ENCODE measurements at places on chromosomes 2 and 18.

DNA sequence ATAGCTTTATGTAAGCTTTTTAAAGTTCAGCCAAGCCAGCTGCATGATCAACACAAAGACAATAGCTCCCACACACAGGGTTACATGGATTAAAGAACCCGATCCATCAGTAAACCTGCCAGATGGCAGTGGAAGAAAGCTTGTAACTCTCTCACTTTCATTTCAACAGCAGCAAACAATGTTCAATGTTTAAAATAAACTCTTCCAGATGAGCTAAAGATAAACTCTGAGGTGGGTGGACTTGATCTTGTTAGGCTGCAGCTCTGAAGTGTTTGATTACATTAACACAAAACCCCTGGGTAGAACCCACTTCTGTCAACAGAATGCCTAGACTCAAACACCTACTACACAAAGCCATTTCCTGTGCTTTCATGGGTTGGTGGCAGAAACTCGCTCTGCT is 13.9 kb downstream of the RDH14 start:
- no peak for DNase-seq

DNA sequence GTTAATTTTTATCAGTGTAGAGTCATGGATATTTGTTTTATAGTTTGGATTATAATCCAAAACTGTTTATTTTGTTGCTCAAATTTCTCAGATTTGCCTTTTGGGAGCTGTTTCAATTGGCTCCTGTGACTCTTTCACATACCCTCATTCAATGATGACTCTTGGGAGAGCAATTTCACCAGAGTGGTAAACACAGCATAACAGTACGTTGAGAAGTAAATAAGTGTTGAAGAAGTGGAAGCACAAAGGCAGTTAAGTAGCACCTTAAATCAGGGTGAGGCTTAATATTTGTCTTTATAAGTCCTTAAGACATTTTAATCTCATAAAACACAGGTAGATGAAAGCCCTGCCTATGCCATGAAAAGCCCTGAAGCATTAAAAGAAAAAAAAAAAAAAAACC is 17.1 kb upstream of the SLC39A10 start:
- DNase-seq = no peak

GRCh38 chr18:48022021-48022420 is 91.6 kb upstream of the SMAD2 start:
- no peak for DNase-seq

DNA sequence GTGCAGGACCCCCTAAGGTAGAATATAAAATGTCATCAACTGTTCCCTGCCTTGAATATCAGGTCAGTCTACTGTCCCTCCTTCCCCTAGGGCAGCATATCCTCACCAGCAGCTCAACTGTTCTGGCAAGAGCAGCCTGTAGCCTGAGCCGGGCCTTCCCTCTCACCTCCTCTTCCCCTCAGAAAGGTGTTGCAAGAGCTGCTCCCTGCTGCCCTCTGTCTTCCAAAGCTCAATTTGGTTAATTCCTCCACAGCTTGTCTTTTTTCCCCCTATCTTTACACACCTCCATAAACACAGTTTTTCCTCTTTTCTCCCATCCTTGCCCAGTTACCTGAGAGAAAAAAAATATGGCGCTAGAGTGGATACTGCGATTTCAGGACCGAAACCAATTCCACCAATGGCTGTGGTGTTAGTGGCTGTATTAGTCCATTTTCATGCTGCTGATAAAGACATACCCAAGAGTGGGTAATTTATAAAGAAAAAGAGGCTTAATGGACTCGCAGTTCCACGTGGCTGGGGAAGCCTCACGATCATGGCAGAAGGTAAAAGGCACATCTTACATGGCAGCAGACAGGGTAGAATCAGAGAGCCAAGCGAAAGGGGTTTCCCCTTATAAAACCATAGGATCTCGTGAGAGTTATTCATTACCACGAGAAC is 184.7 kb downstream of the MREG start:
- DNase-seq = no peak

- DNase-seq = no peak
These were observed 97.8 kb upstream of the UNC80 start for GRCh38 chr2:209673811-209674210.

DNA sequence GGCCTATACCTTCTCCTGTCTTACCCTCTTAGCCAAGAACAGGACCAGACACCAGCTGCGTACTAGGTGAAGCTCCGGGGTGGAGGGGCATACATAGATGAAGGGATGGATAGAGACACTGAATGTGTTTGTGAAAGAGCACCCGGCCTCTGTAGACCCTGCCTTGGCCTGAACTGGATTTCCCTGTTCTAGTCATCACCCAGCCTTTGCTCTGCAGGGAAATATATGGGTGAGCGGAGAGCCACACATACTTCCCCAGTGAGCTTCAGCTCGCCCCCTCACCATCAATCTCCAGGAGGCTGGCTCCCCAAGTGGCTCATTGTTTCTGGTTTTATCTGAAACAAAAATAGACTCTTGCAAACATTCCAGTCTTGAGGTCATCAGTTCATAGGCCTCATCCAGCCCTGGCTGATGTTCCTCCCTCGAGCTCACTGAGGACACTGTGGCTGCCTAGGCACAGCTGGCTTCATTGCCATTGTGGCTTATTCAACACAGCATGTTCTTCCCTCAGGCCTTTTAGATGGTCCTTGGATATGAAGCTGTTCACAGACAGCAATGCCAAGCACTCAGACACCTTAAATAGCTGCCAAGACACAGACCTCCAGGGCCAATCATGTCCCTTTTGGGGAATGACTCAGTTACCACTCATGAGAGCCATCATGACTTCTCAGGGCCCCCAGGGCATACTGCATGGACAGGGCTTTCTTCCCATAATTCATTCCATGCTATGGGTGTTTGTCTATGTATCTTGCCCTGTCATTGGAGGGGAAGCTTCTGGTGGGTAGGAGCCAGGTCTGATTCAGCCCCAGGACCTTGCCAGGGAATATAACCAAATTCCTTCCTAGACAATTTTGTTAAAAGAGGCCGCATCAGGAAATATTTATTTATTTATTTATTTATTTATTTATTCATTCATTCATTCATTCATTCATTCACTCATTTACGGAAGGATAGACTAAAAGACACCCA is 82.4 kb downstream of the TTC32 start:
- peak; percentile 56 for DNase-seq

- DNase-seq = no peak
These were observed 7.1 kb downstream of the CABLES1 start for GRCh38 chr18:23142251-23142929.

- no peak for DNase-seq
These were observed 32.1 kb downstream of the MRPL44 start for GRCh38 chr2:223989206-223989855.

DNA sequence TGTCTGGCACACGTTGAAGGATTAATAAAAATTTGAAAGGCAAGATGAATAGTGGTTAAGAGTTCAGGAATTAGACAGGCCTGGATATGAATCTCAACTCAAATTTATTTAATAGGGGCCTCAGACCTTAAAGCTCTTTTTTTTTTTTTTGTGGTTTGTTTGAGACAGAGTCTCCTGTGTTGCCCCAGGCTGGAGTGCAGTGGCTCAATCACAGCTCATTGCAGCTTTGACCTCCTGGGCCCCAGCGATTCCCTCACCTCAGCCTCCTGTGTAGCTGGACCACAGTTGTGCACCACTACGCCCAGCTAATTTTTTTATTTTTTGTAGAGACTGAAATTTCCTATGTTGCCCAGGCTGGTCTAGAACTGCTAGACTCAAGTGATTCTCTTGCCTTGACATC is 3.0 kb downstream of the ZRANB3 start:
- no peak for DNase-seq

DNA sequence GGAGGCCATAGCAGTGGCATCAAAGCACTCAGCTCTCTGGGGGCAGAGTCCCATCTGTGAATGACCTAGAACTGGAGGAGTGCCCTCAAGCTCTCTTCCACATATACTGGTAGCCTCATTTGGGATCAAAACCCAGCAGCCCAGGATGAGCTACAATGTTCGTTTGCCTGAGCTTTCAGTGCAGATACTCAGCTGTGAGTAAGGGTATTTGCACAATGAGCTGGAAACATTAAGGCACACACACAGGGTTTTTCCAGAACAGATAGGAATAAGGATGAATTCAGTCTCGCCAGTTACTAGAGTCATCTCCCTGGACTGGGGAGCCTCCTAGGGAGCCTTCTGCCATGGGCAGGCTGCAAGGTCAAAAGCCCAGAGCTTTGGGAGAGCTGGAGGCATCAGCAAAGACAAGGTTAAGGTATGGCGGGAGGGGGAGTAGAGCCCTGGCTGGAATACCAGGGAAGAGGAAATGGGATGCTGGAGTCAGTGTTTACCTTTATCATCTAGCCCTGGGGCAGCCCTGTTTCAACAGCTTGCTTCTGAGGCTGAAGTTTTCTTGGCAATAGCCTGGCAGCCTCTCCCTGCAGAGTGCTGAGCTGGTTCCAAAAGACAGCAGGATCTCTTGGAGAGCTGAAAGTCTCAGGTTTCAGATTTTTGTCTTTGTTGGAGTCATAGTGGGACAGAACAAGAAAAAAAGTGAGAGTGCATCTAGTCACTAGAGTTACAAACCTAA is 187.7 kb downstream of the LOXHD1 start:
- DNase-seq = peak; percentile 6

- no peak for DNase-seq
These were observed 798.0 kb upstream of the RAB6C start for GRCh38 chr2:129181433-129181832.

- no peak for DNase-seq
These were observed 27.2 kb downstream of the TBC1D8 start for GRCh38 chr2:101123795-101124471.

GRCh38 chr2:158079672-158080071 is 22.0 kb upstream of the UPP2 start:
- DNase-seq = no peak

- DNase-seq = peak; percentile 12
These were observed 767.0 kb downstream of the SLC4A3 start for GRCh38 chr2:220394433-220394832.

DNA sequence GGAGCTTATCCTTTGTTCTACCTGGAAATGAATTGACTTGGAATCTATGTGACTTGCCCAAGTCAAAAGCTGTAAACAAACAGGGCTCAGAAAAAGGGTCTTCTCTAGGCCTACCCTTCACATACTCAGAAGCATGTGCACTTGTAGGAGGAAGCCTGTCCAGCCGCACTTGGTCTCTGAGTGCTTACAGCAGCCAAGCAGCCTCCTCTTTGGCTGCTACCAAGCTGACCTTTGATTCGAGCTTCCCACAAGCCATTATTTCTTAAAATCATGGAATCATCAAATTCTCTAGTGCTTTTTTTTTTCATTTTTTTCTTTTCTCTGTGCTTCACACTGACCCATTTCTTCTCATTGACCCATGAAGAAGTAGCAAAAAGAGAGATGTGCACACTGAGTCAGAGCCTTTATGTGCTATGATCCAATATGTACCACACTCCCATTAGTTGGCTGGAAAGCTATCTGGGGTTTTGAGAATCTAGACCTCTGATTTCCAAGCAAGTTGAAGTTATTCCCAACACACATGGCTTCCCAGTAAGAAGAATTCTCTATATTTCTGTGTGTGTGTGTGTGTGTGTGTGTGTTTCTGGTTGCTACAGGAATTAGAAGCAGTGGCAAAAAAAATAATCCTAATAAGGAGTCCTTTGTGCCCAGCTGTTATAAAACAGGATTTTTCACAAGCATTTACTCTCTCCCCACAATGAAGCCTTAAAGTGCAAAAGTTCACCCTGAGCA is 550.3 kb upstream of the TNP1 start:
- no peak for DNase-seq

GRCh38 chr2:233968556-233968955 is 51.4 kb downstream of the TRPM8 start:
- DNase-seq = no peak

- DNase-seq = no peak
These were observed 24.7 kb downstream of the TLK1 start for GRCh38 chr2:171136024-171136423.

DNA sequence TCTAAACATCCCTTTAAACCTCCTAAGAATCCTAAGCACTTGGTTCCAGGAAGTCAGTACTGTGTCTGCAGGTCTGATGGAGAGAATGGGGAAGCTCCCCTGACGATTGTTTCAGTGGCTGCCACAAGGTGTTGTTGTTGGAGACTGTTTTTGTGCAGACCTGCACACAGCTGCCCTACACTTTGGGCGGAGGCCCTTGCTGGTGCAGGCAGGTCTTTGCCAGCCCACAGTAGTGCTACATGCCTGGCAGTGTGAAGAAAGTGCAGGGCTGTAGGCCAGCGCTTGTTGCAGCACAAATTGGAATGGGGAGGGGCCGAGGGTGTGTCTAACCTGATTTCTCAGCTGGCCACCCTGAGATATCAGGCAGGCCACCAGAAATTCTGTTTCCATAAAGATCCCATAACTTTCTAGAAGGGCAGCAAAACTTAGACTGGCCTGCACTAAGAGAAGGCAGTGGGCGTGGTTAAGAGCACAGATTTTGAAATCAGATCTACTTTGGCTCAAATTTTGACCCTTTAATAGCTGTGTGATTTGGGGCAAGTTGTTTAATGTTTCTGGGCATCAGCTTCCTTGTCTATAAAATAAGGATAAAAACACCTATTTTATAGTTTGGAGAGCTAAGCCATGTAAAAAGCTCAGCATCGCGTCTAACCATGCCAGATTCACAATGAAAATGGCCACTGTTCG is 83.7 kb upstream of the SLC1A4 start:
- no peak for DNase-seq

DNA sequence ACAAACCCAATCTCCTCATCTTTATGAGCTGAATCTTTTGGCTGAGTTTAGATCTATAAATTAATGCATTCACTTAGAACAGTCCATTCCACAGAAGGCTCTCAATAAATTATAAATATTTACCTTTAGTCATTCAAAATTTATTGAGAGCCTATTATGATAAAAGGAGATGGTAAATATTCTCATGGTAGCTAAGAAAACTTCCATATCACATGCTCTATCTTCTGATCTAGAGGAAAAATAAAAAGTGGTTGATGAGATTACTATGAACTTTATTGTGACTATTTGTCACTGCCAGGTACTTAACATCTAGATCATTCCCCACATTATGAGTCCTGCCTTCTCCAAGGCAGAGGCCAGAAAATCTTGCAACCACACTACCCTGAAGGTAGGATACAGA is 62.4 kb downstream of the L3MBTL4 start:
- no peak for DNase-seq

DNA sequence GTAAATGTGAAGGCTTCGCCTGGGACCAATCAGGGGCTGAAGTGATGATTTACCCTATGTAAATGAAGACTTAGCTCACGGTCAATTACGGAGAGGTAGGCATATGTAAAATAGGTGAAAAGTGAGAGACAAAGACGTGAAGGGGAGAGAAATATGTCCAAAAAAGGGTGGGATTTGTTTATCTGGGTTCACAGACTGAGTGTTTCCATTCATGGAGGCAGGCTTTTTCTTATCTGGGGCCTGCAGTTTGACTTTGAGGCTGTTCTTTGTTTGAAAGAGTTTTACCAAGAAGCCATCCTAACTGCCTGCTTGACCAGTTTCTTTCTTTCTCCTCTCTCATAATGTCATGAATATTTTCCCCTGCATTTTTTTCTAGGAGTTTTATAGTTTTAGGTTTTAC is 202.7 kb downstream of the NYAP2 start:
- DNase-seq = no peak

- DNase-seq = no peak
These were observed 902 bp downstream of the SS18 start for GRCh38 chr18:26089293-26090129.

GRCh38 chr2:95760806-95761525 is 169.2 kb downstream of the TRIM43 start:
- DNase-seq = peak; percentile 72
